ENCODE measurements at places on chromosomes 5 and 9.

DNA sequence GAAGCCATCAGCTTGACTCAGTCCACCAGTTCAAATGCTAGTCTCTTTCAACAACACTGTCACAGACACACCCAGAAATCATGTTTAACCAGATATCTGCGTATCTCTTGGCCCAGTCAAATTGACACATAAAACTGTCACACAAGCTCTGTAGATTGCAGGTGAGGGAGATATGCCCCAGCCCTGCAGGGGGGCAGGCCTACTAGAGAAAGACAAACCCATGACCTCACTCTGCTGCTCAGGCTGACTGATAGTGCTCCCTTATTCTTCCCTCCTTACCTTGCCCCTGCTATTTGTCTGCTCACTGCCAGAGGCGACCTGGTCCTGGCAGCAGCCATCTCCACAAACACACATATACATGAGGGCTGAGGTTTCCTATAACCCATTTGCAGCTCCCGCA, 351.3 kb downstream of the DRD1 start:
- DNase-seq, result no peak

DNA sequence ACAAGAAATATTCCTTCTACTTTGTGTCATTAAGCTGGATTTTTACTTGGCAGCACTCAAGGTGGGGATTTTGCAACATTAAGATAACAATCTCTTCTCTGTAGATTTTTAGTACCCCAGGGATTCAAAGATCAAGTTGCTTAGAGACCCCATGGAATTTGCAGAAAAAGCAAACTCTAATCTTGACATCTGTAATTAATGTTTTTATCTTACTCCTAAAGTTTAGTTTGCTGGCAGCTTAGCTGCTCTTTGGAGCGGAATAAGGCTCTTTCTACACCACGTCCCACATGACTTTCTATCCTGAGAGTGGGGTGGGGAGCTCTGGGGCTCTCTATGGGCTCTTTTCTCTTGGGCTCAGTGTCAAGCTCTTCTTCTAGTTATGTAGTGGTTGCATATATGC, 21.7 kb upstream of the SPDL1 start:
- no peak for DNase-seq

- no peak for DNase-seq
Observed at GRCh38 chr5:8864053-8864452, 681.8 kb downstream of the SEMA5A start.

- DNase-seq, result no peak
Observed at GRCh38 chr5:10400411-10400810, 41.3 kb upstream of the ROPN1L start.

DNA sequence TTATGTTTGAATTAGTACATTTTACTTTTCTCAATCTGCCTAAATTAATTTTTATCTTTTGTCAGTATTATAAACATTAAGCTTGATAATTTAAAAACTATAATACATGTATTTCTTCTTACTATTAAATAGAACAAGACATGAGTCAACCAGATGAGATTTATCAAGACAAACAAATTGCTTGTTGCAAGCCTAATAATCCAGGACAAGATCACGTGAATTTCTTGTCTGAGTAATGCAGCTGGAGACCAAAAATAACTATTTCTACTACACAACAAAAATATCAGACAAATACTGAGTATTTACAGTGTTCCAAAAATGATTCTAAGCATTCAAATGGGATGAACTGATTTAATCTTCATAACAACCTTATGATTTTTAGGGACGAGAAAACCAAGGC, 339.1 kb upstream of the PRR16 start:
- no peak for DNase-seq

GRCh38 chr5:59598547-59598874, 295.0 kb downstream of the PDE4D start:
- no peak for DNase-seq

GRCh38 chr5:125148076-125148475, 401.6 kb upstream of the ZNF608 start:
- DNase-seq, result no peak

- no peak for DNase-seq
Observed at GRCh38 chr9:94700445-94700844, 26.1 kb upstream of the AOPEP start.

DNA sequence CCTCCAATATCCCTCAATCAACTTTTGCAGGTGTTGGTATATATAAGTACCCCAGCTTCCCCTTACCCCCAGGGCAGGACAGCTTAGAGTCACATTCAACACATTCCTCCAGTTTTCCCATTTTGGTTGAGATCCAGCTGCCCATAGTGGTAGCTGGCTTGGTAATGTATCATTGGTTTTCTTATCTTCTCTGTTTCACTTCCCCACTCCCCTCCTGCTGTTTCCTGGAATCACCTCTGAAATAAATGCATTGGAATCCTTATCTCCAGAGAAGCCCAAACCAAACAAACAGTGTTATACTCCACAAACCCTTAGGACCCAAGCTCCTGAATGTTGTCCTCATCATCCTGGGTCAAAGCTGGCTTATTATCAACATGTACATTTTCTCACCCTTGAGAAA, 184.8 kb downstream of the TMEM38B start:
- no peak for DNase-seq

- DNase-seq, result no peak
Observed at GRCh38 chr9:93218161-93218560, 34.2 kb downstream of the WNK2 start.

DNA sequence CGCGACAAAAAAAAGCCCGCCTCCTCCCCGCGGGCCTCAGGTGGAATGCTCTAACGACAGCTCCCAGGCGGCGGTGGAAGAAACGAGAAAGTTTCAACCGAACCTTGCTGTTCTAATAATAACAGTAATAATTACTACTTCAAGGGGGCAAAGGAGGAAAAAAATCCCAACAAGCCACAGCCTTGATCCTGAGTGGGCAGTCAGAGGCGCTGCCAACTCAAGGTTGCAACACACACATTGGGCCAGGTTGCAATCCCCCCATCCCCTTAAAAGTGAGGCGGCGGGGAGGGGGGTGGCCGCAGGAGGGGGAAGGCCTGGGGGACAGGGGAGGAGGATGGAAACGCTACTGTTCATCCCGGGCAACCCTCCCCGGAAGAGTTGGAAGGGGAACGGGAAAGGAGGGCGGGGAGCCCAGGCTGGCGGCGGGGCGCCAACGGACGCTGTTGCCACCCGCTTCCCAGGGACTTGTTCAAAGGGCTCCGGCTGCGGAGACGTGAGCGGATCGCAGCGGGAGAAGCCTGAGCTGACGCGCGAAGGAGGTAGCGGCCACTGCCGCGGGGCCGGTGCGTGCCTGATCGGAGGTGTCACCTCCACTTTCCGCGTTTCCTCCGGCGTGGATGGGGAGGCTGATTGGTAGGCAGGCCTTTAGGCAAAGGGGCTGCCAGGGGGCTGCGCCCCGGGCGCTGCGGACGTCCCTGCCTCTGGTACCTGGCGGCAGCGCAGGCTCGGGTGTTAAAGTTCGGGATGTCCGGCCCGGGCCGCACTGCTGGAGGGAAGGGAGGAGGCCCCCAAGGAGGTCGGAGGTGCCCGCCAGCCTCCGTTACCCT, 647 bp downstream of the SMARCA2 start:
- no peak for DNase-seq

DNA sequence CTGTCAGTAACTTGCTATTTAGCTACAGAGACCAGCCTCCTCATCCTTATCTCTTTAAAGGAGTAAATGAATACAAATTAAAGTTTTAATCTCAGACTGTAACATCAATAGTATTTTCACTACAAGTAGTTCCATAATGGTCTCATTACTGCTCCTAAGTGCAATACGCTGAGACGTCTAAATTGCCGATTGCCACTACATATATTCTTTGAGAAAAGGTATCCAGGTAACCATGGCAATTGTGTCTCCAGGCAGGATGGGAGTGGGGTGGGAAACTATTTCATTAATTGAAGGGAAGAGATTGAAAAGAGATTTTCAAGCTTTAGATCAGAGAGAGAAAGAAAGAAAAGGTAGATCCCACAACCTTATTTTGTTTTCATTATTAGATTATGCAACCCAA, 65.5 kb upstream of the PPP2R2B start:
- no peak for DNase-seq

DNA sequence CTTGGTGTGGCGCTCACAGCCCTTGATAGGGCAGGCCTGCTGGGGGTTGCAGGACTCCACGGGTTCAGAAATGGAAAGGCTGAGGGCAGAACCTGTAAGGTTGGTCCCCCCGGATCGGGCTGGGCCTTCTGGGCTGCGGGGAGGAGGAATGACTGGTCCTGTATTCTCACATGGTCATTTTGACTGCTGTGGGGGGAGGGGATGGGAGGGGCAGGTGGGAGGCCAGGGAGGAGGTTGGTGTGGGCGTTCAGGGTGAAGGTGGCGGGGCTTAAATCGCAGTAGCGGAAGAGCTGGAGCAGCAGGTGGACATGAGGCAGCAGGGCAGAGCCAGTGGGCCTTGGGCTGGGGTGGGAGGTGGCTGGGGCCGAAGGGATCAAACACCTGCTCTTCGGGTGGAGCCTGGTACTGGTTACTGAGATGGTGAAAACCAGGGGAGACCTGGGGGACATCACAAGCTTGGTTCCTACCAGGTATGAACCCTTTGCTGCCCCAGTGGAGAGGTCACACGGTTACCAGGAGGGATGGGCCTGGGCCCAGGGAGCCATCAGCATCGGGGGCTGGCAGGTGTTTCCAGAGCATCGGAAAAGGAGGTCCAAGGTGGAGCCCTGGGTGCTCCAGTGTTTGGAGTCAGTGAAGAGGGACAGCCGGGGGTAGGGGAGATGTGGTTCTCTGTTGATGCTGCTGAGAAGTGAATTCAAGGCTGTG, 1.8 kb downstream of the MRPS2 start:
- no peak for DNase-seq

GRCh38 chr5:139772089-139772791, 23.4 kb upstream of the PSD2 start:
- DNase-seq, result no peak

DNA sequence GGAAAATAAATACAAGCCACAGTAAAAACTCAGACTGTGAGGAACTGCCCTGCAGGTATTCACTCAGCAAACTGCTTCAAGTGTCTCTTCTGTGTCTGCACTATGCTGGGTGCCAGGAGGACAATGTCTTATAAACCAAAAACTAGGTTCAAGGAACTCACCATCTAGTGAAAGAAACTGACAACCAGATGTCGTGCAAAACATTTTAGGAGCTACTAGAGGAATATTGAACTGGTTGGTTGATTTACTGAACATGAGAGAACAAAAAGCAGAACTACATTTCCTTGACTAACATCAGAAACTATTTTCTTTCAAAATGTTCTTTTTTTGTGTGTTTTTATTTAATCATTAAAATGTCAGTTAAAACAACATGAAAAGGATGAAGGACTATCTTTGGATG, 35.2 kb downstream of the ZNF366 start:
- no peak for DNase-seq

- DNase-seq, result no peak
Observed at GRCh38 chr5:37663538-37663937, 176.3 kb downstream of the GDNF start.

- DNase-seq, result no peak
Observed at GRCh38 chr5:145510324-145510723, 324.8 kb downstream of the PRELID2 start.

- no peak for DNase-seq
Observed at GRCh38 chr9:116264361-116264760, 110.8 kb downstream of the PAPPA start.

- DNase-seq, result no peak
Observed at GRCh38 chr5:17103461-17103860, 114.0 kb upstream of the BASP1 start.

DNA sequence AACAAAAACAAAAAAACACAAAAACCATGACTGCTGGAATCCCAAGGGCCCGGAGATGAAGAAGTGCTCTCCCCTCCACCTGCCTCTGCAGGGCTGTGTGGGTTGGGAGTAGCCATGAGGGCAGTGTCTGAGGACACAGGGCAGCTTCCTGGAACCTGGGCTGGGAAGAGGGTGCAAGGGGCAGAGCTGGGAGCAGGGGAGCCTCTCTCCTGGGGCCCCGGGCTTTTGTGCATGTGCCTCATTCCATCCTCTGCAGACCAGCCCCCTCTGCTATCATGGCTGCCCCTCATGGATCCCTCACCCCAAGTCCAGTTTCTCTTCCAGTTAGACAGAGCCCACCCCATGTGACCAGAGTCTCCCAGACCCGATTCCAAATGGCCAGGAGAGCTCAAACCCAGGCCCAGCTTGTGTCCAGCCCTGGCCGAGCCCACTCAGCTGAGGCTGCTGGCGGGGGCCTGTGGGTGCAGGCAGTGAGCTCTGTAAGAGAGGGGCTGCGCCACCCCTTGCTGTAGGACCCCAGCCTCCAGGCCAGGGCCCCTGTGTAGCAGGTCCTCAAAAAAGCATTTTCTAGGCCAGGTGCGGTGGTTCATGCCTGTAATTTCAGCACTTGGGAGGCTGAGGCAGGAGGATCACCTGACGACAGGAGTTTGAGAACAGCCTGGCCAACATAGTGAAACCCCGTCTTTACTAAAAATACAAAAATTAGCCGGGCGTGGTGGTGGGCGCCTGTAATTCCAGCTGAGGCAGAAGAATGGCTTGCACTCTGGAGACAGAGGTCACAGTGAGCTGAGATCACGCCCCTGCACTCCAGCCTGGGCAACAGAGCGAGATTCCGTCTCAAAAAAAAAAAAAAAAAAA, 44.5 kb downstream of the PLPP7 start:
- no peak for DNase-seq

- no peak for DNase-seq
Observed at GRCh38 chr9:125407432-125407973, 145.9 kb downstream of the GAPVD1 start.

- no peak for DNase-seq
Observed at GRCh38 chr9:123550797-123551196, 194.8 kb downstream of the CRB2 start.

DNA sequence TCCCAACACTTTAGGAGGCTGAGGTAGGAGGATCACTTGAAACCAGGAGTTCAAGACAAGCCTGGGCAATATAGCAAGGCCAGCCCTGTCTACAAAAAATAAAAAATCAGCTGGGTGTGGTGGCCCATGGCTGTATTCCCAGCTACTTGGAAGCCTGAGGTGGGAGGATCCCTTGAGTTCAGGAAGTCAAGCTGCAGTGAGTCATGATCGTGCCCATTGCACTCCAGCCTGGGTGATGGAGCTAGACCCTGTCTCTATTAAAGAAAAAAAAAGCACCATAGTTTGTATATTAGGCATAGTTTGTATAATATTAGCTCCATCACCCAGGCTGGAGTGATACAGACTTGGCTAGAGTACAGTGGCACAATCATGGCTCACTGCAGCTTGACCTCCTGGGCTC, 9.6 kb upstream of the NME5 start:
- DNase-seq, result no peak

GRCh38 chr9:111842313-111842712, 47.6 kb upstream of the SHOC1 start:
- DNase-seq, result no peak

GRCh38 chr5:81850501-81851357, 99.8 kb upstream of the SSBP2 start:
- DNase-seq, result no peak

GRCh38 chr5:172689801-172690200, 48.7 kb downstream of the NEURL1B start:
- DNase-seq, result no peak

GRCh38 chr9:87445646-87446045, 52.0 kb upstream of the DAPK1 start:
- DNase-seq, result peak; percentile 18
